ENCODE measurements at places on chromosomes 16 and 17.

DNA sequence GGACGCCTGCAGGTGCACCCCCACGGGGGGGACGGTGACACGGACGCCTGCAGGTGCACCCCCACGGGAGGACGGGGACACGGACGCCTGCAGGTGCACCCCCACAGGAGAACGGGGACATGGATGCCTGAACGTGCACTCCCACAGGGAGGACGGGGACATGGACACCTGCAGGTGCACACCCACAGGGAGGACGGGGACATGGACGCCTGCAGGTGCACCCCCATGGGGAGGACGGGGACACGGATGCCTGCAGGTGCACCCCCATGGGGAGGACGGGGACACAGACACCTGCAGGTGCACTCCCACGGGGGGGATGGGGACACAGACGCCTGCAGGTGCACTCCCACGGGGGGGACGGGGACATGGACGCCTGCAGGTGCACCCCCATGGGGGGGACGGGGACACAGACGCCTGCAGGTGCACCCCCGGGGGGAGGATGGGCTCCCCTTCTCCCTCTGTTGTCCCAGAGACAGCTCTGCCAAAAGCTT lies 114.5 kb upstream of the METRNL start:
- DNase-seq, result no peak

- no peak for DNase-seq
Measured at GRCh38 chr16:10297341-10298006, 88.4 kb upstream of the ATF7IP2 start.

GRCh38 chr16:31460582-31461002 lies 1.3 kb downstream of the ARMC5 start:
- no peak for DNase-seq

DNA sequence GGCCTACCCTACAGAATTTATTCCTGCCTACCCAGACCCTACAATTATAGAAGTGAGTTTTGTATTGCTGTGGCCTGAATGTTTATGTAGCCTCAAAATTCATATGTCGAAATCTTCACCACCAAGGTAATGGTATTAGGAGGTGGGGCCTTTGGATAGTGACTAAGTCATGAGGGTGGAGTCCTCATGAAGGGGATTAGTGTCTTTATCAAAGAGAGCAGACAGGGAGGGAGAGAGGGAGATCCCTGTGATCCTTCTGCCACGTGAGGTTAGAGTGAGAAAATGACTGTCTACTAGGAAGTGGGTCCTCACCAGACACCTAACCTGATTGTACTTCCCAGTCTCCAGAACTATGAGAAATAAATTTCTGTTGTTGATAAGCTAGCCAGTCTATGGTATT lies 981 bp upstream of the DUXB start:
- DNase-seq, result no peak

- DNase-seq, result no peak
Measured at GRCh38 chr17:68460146-68460545, 2.9 kb upstream of the WIPI1 start.

- DNase-seq, result no peak
Measured at GRCh38 chr17:67109111-67109510, 64.8 kb downstream of the CACNG1 start.

DNA sequence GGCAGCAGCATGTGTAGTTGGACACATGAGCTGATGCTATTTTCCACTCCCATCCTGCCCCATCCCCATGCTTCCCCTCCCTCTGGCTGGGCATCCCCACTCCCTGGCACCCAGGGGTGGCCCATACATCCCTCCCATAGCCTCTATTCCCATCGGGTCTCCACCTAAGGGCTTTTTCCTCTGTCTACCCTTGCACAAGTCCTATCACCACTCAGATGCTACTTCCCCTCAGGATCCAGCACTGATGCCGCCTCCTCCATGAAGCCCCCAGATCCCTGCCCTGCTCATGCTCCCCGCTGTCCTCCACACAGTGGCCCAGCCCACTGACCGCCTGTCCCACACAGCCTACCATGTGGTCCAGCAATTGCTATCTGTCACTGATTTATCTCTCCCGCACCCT lies 15.8 kb downstream of the TRPV1 start:
- no peak for DNase-seq

GRCh38 chr17:47733674-47734410 lies 806 bp downstream of the TBX21 start:
- DNase-seq, result no peak

GRCh38 chr17:28199115-28199514 lies 119.9 kb upstream of the TMEM97 start:
- DNase-seq, result no peak

DNA sequence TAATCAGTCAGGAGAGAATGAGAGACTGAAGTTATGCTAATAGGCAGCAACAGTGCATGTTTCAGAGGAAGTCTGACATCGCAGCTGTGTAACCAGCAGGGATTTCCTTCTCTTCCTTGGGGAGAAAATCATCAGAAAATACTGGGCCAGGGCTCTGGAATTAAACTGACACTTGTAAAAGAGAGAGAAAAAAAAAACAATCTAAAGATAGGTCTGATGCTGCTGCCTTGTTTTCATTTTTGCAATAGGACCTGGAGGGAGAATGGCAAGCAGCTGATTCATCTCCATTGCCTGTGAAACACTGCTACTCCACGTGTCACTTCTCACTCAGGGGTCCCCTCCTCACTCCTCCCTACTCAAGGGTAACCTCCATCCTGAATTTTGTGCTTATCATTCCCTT lies 17.7 kb upstream of the CORO6 start:
- no peak for DNase-seq

- DNase-seq, result no peak
Measured at GRCh38 chr16:70480127-70481105, 26.0 kb downstream of the FCSK start.

GRCh38 chr17:10109146-10109545 lies 89.3 kb downstream of the GAS7 start:
- DNase-seq, result no peak

DNA sequence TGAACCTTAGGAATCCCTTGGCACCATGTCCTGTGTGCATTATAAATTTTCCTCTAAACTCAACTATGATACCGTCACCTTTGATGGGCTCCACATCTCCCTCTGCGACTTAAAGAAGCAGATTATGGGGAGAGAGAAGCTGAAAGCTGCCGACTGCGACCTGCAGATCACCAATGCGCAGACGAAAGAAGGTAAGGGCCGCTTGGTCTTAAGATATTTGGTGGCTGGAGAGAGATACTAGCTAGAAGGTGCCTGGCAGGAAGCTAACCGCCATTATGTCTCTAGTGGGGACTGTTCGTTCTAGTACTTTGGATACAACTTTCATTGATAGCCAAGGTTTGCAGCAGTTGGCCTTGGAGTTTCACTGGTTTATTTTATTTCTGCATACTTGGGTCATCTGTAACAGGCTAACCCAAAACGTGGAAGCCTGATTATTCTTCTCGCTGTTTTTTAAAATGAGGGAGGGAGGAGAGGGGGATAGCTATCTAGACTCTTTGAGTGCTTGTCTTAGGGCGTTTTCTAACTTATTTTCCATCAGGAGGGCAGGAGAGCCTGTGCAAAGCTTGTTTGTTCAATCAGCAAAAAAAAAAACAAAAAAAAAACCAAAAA lies 1.3 kb downstream of the RBBP6 start:
- no peak for DNase-seq

GRCh38 chr16:64409783-64410210 lies 712.1 kb downstream of the CDH11 start:
- DNase-seq, result no peak

GRCh38 chr17:55757659-55758058 lies 6.8 kb downstream of the PCTP start:
- no peak for DNase-seq

DNA sequence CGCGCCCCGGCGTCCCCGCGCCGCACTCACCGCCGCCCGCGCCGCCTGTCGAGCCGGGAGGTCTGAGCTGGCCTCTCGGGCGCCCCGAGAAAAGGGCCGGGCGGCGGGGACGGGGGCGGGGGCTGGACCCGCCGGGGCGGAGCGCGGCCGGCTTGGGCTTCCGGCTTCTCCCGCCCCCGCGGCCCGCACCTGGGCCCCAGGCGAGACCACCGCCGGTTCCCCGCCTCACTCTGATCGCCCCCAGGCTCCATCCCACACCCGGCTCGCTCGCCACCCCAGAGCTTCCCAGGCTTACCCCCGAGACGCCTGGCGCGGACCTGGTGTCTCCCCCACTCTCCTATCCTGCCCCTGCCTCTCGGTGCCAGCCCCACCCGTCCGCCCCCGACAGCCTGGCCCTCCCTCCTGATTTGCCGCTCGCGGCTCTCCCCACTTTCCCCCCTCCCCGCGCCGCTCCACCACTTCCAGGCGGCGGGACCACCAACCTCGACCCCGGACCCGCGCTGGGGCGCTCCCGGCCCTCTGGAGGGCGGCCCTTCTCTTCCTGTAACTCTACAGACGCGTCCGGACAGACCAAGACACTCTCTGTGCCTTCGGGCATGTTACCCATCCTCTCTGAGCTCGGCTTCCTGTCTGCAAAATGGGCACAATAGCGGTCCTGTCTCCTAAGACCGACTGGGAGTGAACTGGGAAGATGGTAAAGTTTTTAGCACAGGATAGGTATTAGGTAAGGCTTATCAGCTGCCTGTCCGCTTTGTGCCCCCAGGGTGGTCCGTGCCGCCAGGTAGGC lies at the start of gene LITAF:
TSS of gene LITAF (minus strand) at position 64 of the 787 bp plus-strand sequence. CDS start 30,189 bp downstream, outside the sequence.
- DNase-seq, result no peak

DNA sequence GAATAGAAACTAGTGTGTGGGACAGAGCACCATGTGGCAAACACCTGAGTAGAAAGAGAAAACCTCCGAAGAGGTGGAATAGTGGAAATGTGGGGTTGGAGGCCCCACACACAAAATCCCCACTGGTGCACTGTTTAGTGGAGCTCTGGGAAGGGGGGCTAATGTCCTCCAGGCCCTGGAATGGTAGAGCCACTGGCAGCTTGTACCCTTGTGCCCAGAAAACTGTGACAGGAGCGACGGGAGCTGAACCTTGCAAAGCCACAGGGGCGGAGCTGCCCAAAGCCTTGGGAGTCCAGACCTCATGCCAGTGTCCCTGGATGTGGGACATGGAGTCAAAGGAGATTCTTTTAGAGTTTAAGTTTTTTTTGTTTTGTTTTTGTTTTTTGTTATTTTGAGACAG lies 50.6 kb downstream of the RNF112 start:
- no peak for DNase-seq

GRCh38 chr17:64788286-64789060 lies 126.4 kb upstream of the SMURF2 start:
- no peak for DNase-seq

GRCh38 chr17:77527836-77528505 lies 387.2 kb downstream of the SEC14L1 start:
- DNase-seq, result no peak

- no peak for DNase-seq
Measured at GRCh38 chr17:66275651-66276050, 26.8 kb upstream of the PRKCA start.

- DNase-seq, result no peak
Measured at GRCh38 chr17:4967539-4968485, at the start of gene SPAG7. Gene SPAG7, minus strand, starts transcription at chr17:4967817. Its CDS starts 13 bp downstream, at chr17:4967804.

GRCh38 chr17:64572682-64573154 lies 65.9 kb downstream of the CEP95 start:
- DNase-seq, result no peak

- DNase-seq, result no peak
Measured at GRCh38 chr17:29061036-29061435, 18.1 kb downstream of the PIPOX start.

DNA sequence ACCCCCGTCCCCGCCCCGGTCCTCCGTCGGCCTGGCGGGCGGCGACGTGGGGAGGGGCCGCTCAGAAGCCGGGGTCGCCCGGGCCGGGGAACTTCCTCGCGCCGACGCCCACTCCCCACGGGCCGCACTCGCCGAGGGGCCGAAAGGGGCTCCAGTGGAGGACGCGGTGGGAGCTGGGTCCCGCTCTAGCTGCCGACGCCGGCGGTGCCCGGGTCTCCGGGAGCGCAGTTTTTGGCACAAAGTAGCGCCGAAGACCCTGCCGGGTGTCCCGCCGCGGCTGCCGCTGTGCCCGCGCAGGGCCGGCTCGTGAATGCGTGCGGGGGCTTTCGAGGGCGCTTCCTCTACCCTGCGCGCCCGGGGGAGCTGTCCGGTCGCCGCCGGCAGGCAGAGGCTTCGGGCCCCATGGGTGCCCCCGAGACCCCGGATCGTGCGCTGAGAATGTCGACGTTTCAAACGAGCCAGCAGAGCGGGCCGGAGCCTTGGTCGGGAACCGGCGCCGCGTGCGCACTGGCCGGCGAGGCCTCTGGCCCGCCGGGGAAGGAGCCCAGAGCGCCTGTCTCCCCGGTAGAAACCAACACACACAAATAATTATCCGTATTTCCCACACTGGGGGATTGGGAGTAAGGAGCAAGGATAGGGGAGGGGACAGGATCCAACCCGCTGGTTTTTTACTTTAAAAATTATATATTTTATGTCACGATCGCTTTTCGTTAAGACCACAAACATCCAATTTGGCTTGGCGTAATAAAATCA lies 46.6 kb upstream of the SLC38A10 start:
- DNase-seq, result no peak

DNA sequence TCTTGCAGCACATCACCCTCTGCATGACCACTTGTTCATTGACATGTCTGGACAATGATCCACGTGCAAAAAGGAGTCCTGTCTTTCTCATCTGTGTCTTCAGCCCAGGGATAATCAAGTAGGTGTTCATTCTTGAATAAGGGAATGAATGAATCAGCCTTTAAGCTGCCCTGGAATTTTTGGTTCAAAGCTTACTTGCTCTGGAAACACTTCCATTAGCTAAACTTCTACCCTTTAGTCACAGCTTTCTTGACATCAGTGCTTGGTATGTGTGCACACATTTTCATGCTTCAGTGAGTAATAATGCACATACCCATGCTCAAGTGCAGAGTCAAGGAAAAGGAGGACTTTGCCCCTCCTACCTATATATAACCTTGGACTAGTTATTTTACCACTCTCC lies 103.0 kb upstream of the CDH13 start:
- DNase-seq, result no peak

DNA sequence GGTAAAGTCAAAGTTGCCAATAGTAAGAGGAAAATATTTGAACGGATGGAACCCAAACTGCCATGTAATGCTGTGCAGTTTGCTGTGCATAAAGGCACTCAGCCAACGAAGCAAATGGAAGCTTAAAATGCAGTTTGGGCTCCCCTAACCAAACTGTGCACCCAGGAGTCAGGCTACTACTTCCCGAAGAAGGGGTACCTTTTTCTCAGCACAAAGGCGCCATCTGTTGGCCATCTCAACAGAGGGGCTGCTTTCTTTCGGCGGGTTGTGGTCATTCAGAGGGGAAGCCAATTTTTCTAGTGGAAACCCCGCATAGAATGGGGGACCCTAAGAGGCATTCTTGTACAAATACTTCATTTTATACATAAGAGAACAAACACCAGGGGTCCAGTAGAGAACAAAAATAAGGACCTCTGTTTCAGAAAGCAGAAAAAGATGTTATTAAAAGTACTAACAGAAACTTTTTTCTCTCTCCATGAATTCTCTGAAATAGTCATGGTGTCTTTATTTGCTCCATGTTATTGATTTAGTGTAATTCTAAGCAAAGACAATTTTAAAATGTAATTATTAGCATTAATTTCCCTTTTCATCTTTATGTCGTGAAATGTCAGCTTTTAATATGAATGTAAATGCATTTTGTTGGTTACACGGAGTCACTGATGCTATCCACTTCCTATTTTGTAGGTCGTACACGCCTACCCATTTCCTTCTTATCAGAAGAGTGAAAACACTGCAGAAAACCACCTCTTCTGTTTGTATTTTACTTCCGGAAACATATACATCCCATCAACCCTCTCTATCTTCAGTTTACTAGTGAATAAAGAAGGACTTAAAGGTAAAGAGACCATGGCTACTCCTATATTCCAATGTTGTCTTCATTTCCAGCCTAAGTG lies 453.3 kb downstream of the KCNJ2 start:
- no peak for DNase-seq

- no peak for DNase-seq
Measured at GRCh38 chr16:20260215-20261009, 66.9 kb downstream of the GP2 start.

- DNase-seq, result no peak
Measured at GRCh38 chr16:3356118-3356517, 429 bp downstream of the OR2C1 start.
